ENCODE measurements at places on chromosomes 7 and 10.

DNA sequence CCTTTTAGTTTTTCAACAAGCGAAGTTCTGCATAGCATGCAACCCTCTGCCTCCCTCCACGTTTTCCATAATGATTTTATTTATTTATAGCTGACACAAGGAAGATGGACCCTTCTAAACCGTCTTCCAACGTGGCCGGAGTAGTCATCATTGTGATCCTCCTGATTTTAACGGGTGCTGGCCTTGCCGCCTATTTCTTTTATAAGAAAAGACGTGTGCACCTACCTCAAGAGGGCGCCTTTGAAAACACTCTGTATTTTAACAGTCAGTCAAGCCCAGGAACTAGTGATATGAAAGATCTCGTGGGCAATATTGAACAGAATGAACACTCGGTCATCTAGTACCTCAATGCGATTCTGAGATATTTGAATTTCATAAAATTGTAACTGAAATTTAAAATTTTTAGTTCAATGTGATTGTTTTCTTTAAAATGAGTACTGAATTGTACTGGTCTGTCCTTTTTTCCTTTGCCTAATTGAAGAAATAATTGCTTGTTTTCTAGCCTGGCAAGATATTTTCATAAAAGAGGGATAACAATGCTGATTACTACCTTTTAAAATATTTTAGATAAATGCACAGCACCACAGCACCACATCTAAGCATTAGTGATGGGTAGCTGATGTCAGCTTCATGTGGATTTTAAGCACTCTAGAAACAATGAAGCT is 41.5 kb upstream of the SLC39A12 start:
- DNase-seq: peak; percentile 29

GRCh38 chr7:73827567-73828106 is 3.2 kb upstream of the CLDN4 start:
- peak; percentile 85 for DNase-seq

DNA sequence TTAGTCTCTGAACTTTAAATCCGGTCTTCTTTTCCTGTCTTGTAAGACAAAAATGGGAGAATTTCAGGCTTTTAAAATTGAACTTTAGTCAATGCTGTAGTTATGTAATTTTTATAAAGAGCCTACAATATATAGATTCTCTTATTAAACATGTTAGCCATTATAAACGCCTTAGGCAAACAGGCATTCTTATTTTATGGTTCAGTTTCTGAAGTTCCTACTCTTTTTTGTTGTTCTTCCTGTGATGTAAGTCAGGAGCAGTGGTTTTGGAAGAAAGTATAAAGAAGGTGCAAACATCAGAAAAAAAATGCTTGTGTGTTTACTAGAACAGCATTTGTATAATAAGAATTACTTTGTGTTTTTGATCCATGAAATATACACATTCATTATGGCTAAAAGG is 41.6 kb downstream of the BICC1 start:
- no peak for DNase-seq

DNA sequence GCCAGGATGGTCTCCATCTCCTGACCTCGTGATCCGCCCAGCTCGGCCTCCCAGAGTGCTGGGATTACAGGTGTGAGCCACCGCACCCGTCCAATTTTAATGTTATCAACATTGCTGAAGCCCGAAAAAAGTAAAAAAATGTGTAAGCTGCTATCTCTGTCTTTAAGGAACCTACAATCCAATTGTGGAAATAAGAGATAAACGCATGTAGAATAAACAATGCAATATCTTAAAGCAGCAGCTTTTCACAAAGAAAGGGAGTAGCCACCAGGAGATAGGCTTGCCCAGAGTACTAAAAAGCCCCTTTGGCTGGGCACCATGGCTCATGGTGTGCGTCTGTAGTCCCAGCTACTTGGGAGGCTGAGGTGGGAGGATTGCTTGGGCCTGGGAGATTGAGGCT is 282.9 kb upstream of the LYZL1 start:
- no peak for DNase-seq

GRCh38 chr10:16585103-16585502 is 63.4 kb upstream of the C1QL3 start:
- no peak for DNase-seq

DNA sequence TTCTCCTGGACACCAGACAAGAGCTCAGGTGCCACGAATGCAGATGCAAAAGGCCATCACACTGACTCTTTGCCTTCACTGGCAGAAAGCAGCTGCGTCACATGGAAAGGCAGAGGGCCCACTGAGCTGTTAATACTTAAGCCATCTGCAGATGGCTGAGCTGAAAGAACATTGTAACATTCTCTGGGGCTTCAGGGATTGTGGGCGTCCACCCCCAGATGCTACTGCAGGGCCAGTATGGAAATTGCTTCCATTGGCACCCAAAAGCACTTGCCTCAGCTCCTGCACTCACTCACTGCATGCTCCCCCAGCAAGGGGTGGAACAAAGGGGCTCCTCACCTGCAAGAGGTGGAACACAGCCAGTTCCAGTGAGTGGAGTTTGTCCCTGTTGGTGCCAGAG is 1264.6 kb downstream of the REEP3 start:
- no peak for DNase-seq

DNA sequence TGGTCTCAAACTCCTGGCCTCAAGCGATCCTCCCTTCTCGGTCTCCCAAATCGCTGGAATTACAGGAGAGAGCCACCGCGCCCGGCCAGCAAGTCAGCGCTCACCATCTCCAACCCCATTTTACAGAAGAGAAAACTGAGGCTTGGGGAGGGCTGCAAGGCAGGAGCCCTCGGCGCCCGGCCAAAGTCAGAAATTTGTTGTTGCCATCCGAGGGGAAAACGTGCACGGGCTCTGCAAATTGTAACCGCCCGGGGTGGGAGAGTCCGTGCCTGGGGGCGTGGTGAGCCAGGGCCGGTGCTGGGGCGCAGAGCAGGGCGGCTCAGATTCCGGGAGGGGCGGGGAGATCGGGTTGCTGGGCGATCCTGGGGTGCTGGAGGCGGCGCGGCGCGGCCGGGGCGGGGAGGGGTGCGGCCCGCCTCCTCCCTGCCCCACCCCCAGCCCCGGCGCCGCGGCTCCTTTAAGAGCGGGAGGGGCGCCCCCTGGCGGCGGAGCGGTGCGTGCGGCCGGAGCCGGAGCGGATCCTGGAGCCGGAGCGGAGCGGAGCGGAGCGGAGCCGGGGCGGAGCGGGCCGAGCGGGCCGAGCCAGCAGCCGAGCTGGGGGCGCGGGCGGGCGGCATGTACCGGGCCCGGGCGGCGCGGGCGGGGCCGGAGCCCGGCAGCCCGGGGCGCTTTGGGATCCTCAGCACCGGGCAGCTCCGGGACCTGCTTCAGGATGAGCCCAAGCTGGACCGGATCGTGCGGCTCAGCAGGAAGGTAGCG is at the start of gene VPS37D:
VPS37D (plus strand) TSS at position 488 of the 759 bp plus-strand sequence; CDS start at position 616, 128 bp downstream.
- DNase-seq: peak; percentile 97

DNA sequence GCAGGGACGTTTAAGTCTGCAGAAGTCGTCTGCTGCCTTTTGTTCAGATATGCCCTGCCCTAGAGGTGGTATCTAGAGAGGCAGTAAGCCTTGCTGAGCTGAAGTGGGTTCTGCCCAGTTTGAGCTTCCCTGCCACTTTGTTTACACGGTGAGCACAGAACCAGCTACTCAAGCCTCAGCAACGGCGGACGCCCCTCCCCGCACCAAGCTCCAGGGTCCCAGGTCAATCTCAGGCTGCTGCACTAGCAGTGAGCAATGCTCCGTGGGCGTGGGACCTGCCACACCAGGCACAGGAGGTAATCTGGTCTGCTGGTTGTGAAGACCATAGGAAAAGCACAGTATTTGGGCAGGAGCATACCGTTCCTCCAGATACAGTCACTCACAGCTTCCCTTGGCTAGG is 148.1 kb upstream of the LAMB4 start:
- DNase-seq: no peak

GRCh38 chr10:98472196-98472595 is 25.5 kb upstream of the HPS1 start:
- DNase-seq: no peak
